Cardiac muscle cell (in vitro differentiated cells and primary cell): ENCODE measurements at places on chromosomes 13 and 19.

DNA sequence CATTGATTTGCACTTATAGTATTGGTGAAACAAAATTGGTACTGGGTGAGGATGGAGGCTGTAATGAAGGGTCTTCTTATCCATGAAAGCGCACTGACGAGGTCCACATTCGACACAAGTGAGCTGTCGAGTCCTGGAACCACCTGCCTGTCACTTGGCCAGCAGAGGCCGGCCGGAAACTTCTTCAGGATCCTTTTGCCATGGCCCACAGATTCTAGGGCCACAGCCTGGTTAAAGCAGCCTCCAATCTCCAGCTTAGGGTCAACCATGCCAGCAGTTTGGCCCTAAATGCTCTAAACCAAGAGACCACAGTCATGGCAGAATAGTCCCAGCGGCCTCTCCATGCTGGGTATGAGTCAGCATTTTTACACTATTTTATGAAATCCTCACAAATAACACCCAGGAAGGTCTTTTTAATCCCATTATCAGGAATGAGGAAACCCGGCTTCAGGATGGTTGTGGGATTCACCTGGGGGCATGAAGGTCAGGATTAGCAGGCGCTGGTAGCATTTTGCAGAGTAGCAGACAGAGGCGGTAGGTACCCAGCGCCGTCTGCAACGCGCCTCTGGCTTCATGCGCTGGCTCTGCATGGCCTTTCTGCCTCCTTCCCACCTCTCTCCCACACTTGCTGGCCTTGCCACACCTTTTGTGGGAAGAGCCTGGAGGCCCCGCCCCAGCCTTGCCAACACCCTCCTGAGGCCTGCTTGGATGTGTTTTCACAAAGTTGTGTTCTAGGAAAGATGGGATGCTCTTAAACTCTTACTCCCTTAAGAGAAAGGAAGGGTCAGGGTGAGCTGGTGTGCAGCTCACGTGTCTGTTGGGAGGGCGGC lies 15.2 kb downstream of the GAS6 start:
- no peak for DNase-seq

GRCh38 chr19:47111006-47111621 lies 2.5 kb downstream of the ZC3H4 start:
- DNase-seq, result no peak

DNA sequence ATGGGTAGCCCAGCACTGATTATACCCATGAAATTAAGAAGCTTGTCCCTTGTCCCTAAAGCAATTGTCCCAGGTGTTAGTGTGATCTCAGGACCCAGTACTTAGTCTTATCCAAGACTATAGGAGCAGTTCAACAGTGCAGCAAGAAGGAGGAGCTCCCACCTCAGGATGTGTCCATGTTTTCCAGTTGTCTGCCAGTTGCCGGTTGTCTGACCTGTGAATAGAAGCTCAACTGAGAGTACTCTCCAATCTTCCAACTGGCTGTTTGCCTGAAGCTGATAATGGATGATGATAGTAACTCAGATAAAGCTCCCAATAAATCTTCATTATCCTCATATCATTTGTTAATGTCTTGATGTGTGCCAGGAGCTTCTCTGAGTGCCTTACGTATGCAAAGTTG lies 107.2 kb upstream of the HTR2A start:
- DNase-seq, result peak; percentile 13

GRCh38 chr19:43765109-43765876 lies 10.5 kb upstream of the SMG9 start:
- no peak for DNase-seq

- DNase-seq, result no peak
These were observed 38.9 kb upstream of the AMER2 start for GRCh38 chr13:25210842-25211569.

DNA sequence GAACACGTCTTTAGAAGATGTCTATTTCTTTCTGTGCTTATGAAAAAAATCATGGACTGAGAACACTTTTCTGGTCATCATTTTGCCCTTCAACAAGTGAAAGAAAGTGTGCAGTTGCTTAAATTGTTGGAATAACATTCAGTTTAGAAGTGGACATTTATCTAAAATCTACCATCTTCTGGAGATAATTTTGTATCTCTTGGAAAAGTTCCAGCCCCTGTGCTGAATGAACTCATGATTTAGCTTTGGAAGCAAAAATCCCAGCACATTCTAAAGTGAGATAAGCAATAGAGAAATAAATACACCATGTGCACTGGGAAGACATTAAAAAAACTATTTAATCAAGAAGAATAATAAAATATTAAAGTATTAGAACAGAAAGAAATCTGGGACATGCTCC lies 1420.8 kb upstream of the SLC10A2 start:
- DNase-seq, result no peak

DNA sequence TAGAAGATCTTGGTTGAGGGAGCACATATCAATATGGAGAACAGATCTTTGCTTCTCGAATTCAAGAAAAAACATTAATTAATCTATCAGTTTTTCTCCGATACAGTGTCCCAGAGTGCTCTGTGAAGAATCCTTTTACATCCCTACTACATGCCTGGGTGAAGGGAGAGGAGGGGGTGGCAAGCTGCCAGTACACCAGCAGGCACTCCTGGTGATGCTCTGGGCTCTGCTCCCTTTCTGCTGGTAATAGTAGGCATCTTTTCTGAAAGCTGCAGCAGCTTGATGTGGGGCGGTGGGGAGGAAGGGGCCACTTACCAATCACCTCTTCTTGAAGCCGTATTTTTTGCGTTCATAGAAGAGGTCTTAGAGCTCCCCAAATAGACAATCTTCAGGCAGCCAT lies 30.7 kb downstream of the PBX4 start:
- no peak for DNase-seq

DNA sequence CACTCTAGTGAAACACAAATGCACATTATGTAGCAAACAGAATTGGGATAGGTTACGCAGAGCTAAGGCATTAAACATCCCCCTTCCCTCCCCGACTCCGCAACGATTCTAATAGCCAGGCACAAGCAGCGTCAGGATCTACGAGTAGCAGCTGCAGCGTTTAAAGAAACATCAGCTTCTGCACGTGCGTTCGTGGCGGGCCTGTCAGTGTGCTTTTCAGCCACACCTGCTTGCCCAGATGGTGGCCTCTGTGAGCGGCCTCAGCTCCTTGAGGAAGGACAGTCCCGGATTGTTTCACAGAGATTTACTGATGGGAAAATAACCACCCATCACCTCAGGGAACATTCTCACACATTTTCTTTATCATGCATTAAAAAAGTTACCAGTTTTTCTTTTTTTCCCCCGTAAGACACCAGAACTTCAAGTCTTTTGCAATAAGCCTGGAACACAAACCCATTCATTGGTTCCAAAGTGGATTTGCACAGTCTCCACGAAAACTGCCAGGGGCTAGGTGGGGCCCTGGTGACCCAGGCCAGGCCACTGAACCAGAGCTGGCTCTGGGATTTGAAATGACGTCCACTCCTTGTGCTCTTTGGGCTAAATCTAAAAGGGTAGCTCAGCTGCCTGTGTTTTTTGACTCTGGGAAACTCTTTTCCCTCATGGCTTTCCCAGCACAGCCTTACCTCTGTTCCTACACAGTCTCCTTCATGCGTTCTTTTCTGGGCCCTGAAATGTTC lies 325.5 kb downstream of the KCNRG start:
- DNase-seq, result peak; percentile 34

DNA sequence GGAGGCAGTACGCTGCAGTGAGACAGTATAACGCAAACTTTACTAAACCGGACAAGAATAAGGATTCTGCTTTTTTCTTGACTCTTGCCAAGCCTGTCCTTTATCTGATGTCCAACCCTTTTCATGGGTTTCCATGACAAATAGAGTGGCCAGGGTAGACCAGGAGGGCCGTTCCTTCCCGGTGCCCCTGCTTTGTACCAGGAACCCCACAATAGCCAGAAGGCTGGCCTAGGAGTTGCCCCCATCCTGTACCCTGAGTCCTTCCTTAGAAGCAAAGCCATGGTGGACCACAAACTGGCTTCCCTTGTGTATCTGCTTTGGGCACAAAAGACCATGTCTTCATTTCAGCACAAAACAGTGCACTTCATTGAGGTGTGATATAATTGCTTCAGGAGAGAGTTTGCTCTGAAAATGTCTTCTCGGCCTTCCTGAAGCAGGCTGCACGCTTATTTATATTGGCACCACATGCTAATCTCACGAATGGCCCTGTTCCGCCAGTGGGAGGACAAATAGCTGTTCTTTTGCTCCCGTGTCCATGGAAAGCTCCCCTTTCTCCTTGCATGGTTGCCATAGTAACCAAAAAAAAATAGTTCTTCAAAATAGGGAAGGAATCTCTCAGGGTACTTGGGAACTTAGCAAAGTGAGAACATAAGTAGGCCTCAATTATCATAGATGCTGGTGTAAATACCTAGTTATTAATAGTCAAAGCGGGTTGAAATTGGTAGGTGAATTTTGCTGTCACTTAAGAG lies 222.1 kb downstream of the ZIC5 start:
- no peak for DNase-seq

DNA sequence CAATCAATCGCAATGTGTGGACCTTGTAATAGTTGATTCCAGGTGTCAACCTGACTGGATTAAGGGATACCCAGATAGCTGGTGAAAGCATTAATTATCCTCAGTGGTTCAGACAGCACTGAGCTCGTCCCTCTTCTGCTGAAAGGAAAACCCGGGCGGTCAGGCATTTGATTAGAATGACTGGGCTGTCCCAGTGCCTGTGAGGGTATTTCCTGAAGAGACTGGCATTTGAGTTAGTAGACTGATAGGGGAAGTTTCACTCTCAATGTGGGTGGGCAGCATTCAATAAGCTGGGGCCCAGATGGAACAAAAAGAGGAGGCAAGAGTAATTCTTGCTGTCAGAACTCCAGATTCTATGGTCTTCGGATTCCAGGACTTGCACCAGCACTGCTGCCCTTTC lies 31.9 kb downstream of the KPNA3 start:
- no peak for DNase-seq

GRCh38 chr13:98050041-98050466 lies 92.8 kb upstream of the FARP1 start:
- DNase-seq, result no peak

GRCh38 chr13:93862259-93862658 lies 617.2 kb downstream of the DCT start:
- DNase-seq, result peak; percentile 43

DNA sequence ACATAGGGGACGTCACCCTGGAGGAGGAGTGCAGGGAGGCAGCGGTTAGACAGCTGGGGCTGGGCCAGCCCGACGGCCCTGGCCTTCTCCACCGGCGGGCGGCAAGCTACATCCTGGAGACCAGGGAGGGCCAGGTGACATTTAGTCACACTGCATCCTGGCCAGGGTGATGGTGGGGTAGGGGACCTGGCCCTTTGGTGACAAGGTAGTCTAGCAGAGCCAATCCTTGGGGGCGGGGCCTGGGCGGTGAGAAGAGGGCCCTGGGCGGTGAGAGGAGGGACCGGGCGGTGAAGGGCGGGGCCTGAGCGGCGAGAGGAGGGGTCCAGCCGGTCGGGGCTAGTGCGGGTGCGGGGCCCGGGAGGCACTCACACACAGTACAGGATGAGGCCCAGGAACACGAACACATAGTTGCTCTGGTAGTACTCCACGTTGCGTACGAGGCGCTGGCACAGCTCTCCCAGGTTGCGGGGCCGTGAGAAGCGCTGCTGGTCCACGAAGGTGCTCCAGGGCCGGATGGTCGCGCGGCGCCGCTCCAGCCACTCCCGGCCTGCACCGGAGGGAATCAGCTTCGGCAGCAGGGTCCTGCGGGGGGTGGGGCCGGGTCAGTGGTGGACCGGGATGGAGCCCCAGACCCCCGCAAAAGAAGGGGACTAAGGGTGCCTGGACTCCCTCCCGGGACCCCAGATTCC lies 610 bp downstream of the RABAC1 start:
- DNase-seq, result peak; percentile 87

GRCh38 chr19:47305309-47305751 lies 4.3 kb upstream of the C5AR1 start:
- peak; percentile 62 for DNase-seq

- DNase-seq, result peak; percentile 6
These were observed 67.1 kb downstream of the NUFIP1 start for GRCh38 chr13:44921931-44922758.

DNA sequence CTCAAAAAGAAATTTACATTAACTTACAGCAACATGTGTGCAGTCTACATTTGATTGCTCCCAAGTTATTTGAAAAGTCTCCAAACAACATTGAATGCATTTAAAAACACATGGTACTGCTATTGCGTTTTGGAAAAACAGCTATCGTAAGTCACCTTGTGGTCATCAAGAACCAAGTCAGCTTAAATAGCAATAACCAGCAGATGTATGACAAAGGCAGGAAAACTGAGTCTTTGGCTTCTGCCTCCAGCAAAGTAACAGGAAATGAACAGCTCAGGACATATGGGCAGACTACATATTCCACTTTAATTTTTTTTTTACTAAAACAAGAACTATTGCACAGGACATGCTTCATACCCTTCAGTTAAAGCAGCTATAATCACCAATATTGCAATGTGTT lies 580.6 kb upstream of the SPRY2 start:
- no peak for DNase-seq

GRCh38 chr13:23876265-23876664 lies 12.9 kb downstream of the MIPEP start:
- DNase-seq, result no peak

- DNase-seq, result no peak
These were observed 106.4 kb downstream of the AKAP11 start for GRCh38 chr13:42378383-42378780.
